ENCODE measurements at places on chromosomes 7 and 10.

DNA sequence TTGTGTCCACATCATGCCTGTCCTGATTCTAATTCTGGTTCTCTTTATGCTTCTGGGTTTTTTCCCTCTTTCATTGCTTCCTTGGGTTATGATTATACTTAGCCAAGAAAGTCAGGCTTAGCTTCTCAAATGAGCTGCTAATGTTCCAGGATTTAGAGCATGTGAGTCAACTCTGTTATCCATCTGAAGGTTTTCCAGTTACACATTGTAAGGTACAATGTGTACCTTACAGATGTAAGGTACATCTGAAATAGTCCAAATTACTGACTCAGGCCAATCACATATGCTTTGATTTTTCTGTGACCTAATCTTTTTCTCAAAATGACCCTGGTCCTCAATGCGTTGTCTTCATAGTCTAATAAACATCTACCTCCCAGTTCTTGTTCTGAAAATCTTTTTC is 13.3 kb upstream of the MIOS start:
- DNase-seq = no peak

- no peak for DNase-seq
Observed at GRCh38 chr10:98720551-98720950, 273.8 kb upstream of the HPS1 start.

DNA sequence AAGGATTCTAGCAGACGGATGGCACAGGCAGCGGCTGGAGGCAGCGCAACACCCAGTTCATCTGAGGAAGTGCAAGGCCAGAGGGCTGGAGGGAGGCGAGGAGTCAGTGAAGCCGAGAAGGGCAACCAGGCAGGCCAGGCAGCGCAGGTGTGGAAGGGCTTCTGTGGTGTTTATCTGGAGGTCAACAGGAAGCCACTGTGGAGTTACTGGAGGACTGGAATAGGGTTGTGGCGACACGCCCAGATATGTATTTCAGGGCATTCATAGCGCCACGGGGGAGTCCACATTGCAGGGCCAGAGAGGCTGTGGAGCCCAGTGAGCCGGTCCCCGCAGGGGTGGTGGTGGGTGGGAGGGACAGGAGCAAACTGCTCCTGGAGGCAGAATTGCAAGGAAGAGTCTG is 150.6 kb downstream of the CDH23 start:
- DNase-seq = no peak

DNA sequence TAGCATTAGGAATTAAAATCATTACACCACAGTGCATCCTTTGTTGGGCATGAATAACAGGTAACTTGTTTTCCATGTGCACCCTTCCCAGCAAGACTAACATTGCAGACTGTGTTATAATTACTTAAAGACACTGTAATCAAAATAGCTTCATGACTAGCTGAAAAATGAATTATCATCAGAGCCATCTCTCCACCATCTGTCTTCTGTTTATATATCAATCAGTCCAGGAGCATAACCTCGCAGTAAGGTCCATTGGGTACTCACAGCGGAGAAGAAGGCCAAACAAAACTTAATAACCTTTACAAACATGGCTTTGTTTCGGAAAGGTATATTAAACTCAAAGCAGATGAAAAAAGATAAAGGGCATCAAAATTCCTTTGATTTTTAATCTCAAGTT is 90.6 kb downstream of the ODAD2 start:
- no peak for DNase-seq

- no peak for DNase-seq
Observed at GRCh38 chr7:50502001-50502684, 52.0 kb upstream of the FIGNL1 start.

DNA sequence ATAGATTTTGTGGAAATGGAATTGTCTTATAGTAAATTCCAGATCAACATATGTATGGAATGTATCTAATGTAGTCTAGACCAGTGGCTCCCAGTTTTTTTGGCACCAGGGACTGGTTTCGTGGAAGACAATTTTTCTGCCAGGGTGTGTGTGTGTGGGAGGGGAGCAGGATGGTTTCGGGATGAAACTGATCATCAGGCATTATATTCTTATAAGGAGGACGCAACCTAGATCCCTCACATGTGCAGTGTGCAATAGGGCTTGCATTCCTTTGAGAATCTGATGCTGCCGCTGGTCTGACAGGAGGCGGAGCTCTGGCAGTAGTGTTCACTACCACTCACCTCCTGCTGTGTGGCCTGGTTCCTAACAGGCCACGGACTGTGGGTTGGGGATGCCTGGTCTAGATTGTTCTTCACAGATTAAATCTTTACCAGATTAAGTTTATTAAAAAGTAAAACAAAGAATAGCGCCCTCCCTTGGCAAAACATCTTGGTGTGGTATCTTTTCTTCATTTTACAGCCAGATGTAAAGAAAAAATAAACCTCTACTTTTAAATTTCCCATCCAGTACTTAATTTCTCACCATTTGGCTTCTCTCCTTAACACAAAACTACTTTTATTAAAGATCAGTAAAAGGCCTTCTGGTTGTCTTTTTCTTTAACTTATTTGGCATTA is 48.4 kb downstream of the SEPTIN7 start:
- no peak for DNase-seq

GRCh38 chr7:48786951-48787350 is 137.4 kb upstream of the CDC14C start:
- no peak for DNase-seq

DNA sequence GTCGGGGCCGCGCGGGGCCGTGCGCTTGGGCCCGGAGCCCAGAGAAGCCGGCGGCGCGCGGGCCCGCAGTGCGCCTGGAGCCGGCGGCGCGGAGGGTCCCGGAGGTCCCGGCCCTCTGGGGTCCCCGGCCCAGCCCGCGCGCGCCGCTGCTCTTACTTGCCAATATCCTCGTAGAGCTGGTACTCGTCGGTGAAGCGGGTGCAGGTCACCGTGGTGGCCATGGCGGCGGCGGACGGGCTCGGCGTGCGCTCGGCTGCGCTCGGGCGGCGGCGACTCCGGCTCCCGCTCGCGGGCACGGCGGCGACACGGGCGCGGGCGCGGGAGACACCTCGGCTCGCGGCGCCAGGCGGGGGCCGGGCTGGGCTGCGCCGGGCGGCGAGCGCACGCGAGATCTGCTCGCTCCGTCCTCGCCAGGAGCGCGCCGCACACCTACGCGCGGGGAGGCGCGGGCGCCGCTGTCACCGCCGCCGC is at the start of gene CAMK2B:
CAMK2B (minus strand) TSS at position 394 of the 471 bp plus-strand sequence; CDS start at position 221, 173 bp downstream.
- DNase-seq = no peak

GRCh38 chr7:132771301-132771730 is 195.0 kb upstream of the PLXNA4 start:
- no peak for DNase-seq
